ENCODE measurements at places on chromosomes 2 and 18. TPM values are rescaled to one million over a fixed set of nuclear protein-coding genes. Genes with fewer than 3 reads are reported as not detected.

DNA sequence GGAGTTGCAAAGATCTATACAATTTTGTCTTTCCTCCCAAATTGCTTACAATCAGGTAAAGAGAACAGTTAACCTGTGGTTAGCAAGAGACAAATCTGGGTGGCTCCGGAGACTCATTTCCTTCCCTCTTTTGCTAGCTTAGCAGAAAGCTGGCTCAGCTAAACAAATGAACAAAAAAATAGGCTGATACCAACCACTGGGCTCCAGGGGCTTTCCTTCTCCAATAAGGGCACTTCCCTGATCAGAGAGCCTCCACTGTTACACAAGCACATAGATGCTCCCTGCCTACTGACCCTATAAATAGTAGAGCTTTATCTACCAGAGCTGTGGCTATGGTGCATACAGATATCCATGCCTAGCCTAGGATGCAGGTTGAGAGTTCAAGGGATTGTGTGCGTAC is 90.1 kb upstream of the ARL5A start:
- peaks cover 14% of the 10 kb centered on the region for H3K27me3 ChIP-seq
- no peak overlapping the region for H3K4me3 ChIP-seq
- no peak for DNase-seq
- no peak overlapping the region for H3K27ac ChIP-seq
- H3K4me1 ChIP-seq: peaks cover 5% of the 10 kb centered on the region

DNA sequence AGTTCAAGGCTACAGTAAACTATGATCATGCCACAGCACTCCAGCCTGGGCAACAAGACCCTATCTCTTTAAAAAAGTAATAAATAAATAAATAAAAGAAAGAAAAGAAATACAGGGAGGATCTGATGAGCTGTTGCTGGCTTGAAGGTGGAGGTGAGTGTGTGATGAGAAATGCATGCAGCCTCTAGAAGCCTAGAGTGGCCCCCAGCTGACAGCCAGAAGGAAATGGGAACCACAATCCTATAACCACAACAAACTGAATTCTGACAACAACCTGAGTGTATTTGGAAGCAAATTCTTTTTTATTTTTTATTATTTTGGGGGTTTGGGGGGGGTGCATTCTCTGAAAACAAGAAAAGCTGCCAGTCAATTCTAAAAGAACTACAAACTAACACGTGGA is 14.6 kb downstream of the NOL10 start:
- no peaks in the 10 kb centered on the region for H3K27me3 ChIP-seq
- no peak overlapping the region for H3K27ac ChIP-seq
- DNase-seq: no peak

GRCh38 chr2:181130686-181131085 is 150.3 kb downstream of the UBE2E3 start:
- no peak overlapping the region for H3K27ac ChIP-seq
- no peak for DNase-seq
- H3K36me3 ChIP-seq: no peaks in the 10 kb centered on the region
- no peak overlapping the region for H3K4me3 ChIP-seq
- no peaks in the 10 kb centered on the region for H3K27me3 ChIP-seq

DNA sequence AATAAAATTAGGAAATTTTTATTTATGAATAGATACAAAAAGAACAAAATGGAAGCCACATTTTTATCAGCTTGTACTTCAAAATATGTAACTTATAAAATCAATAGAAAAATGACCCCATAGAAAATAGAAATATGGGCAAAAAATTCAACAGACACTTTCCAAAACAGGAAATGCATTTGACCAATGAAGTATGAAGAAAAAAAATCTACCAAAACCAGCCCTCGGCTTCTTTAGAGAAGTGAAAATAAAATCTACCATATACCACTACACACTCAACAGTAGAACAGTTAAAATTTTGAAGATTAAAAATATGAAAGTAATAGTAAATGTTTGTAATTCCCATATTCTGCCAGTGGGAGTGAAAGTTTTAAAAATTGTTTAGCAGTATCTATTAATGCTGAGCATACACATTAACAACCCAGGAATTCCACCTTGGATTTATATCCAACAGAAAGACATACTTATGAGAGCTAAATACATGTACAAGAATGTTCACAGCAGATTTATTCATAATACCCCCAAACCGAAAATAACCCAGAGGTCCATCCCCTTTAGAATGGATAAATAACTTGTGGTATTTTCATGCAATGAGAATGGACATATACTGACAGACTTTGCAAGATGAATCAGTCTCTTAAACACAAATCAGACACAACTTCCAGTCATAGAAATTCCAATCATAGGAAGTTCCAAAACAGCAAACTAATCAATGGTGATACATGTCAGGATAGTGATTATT is 318.0 kb downstream of the FIGN start:
- DNase-seq: no peak
- H3K4me1 ChIP-seq: no peaks in the 10 kb centered on the region
- no peaks in the 10 kb centered on the region for H3K36me3 ChIP-seq
- H3K27me3 ChIP-seq: no peaks in the 10 kb centered on the region

GRCh38 chr18:28793901-28794300 is 617.0 kb upstream of the CDH2 start:
- H3K36me3 ChIP-seq: no peaks in the 10 kb centered on the region
- DNase-seq: no peak
- H3K27ac ChIP-seq: peak overlapping the region; percentile 90
- no peaks in the 10 kb centered on the region for H3K27me3 ChIP-seq
- no peak overlapping the region for H3K4me3 ChIP-seq

DNA sequence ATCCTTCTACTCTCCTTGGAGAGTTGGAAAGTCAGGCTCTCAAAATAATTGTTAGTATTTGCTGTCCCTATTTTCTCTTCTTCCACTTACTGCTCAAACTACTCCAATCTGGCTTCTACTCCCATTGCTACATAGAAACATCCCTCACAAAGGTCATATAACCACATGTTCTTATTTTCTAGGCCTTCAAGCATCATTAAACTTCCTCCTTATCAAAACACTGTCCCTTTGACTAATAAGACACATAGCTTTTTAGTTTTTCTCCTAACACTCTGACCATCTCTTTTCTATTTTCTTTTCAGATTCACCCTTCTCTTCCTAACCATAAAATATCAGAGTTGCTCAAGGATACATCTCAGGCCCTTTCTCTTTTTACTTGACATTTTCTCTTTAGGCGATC is 148.3 kb downstream of the MBD2 start:
- DNase-seq: no peak
- no peak overlapping the region for H3K4me3 ChIP-seq
- no peaks in the 10 kb centered on the region for H3K27me3 ChIP-seq
- H3K4me1 ChIP-seq: no peaks in the 10 kb centered on the region
- no peak overlapping the region for H3K27ac ChIP-seq

GRCh38 chr2:173749315-173749714 is 215.9 kb downstream of the SP3 start:
- no peak overlapping the region for H3K27ac ChIP-seq
- peaks cover 3% of the 10 kb centered on the region for H3K36me3 ChIP-seq
- H3K4me3 ChIP-seq: no peak overlapping the region
- no peaks in the 10 kb centered on the region for H3K27me3 ChIP-seq
- H3K4me1 ChIP-seq: no peaks in the 10 kb centered on the region
- DNase-seq: no peak

GRCh38 chr2:98818164-98818563 is 87.2 kb upstream of the MGAT4A start:
- H3K27me3 ChIP-seq: no peaks in the 10 kb centered on the region
- no peak overlapping the region for H3K27ac ChIP-seq
- H3K4me3 ChIP-seq: no peak overlapping the region

- H3K4me1 ChIP-seq: peaks cover 40% of the 10 kb centered on the region
- no peak for DNase-seq
- no peaks in the 10 kb centered on the region for H3K27me3 ChIP-seq
- peak overlapping the region; percentile 73 for H3K27ac ChIP-seq
- H3K4me3 ChIP-seq: no peak overlapping the region
These were observed 146.3 kb upstream of the TTC39C start for GRCh38 chr18:23868136-23868785.

DNA sequence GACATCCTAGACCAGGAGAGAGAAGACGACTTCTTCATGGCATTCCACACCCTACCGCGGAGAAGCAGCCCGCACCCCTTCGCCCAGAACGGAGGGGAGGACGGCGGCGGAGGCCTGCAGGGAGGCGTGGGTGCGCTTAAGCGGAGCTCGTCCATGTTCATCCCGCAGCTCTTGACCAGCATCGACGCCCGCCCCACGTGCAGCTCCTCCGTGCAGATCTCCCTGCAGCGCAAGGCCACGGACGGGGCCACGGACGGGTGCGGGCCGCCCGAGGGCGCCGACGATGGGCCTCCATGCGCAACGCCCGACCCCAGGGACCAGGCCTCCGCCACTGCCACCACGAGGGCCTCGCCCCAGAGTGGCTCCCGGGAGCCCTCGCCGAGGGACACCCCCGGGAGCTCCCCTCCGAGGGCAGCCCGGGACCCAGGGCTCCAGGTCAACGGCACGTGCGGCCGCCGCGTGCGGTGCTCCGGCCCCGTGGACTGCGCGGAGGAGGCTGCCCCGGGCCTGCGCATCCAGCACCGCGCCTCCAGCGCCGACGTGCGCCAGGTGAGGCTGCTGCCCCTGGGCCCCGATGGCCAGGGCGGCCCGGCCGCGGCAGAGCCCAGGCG is 211.8 kb downstream of the NEDD4L start:
- peaks cover 27% of the 10 kb centered on the region for H3K36me3 ChIP-seq
- H3K4me1 ChIP-seq: peaks cover 10% of the 10 kb centered on the region
- H3K4me3 ChIP-seq: no peak overlapping the region
- no peak overlapping the region for H3K27ac ChIP-seq

DNA sequence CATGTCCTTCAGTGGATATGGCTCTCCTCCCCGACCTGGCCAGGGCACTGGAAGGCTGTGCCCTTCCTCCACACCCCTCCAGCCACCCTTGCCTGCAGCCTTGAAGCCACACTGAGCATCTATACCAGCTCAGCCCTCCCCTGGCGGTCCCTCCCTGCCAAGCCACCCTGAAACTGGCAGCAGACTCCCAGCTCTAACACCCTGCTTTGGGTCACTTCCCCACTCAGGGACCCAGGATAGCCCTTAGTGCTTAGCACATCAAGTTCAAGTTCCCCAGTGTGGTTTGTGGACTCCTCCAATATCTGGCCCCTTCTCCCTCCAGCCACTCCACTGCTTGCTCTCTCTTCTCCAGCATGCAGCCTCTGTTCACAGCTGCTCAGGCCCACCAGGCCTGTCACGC is 89.4 kb downstream of the TNS1 start:
- H3K27me3 ChIP-seq: peaks cover 100% of the 10 kb centered on the region
- H3K4me3 ChIP-seq: no peak overlapping the region
- DNase-seq: no peak
- H3K36me3 ChIP-seq: no peaks in the 10 kb centered on the region

DNA sequence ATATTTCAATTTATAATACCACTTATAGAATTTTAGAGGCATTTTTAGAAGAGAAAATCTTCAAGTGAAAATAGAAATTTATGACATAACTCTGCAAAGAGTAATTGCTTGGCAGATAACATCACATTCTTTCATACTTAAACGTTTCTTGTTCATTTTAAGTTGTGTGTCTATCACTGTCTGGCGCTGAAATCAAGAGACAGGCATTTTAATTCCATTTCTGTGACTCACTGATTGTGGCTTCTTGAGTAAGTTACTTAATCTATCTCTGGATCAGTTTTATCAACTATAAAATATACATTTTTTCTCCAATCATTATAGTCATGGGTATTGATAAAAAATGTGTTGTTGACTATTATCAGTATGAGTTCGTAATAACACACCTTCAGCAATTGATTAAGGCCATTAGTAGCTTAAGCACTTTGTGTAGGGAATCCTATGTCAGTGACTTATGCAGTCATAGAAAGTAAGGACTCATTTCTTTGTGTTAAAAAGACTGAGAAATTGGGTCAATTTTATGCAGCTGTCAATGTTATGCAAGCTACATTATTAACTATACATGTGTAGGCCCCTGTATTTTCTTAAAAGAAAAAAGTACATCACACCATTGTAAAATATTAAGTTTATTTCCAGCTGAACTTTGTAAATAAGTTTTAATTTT is 497.3 kb downstream of the CCDC85A start:
- no peak overlapping the region for H3K27ac ChIP-seq
- H3K4me1 ChIP-seq: no peaks in the 10 kb centered on the region
- no peaks in the 10 kb centered on the region for H3K27me3 ChIP-seq
- no peak overlapping the region for H3K4me3 ChIP-seq
- DNase-seq: no peak

DNA sequence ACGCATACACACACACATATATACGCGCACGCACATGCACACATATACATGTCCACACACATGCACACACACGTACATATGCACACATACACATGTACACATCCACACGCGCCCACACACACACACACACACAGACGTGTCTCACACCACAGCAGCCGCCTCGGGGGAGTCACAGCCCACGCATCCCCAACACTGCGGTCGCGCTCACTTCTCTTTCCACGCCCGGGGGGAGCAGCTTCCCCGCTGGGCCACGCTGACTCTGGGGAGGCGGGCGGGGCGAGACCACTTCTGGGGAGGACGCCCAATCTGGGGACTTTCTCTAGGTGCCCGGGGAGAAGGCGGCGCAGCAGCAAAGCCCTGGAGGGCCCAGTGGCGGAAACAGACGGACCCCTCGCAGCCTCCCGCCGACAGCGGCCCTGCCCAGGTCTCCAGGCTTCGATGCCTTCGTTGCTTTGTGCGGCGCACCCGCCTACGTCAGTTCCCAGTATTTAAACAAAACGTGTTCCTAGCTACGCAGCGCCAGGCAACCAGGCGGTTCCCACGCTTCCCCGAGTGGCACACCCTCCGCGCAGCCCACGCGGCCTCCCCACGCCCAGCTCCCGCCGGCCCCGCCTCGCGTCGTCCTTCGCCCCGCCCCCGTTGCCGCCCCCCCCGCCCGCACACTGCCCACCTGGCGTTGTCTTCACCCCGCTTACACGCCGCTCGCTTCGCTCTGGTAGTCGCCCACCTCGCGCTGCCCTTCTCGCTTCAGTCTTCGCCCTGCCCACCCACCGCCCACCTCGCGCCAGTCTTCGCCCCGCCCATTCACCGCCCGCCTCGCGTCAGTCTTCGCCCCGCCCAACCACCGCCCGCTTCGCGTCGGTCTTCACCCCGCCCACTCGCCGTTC is 810 bp upstream of the RBFA start:
- peak overlapping the region; percentile 95 for H3K27ac ChIP-seq
- H3K4me3 ChIP-seq: peak overlapping the region; percentile 96
- DNase-seq: no peak
- peaks cover 16% of the 10 kb centered on the region for H3K4me1 ChIP-seq
- H3K27me3 ChIP-seq: no peaks in the 10 kb centered on the region
- H3K36me3 ChIP-seq: peaks cover 29% of the 10 kb centered on the region

HOXD4 gene
- not detected for total RNA-seq

EPG5 gene
- total RNA-seq: 27.6 TPM
